Activated T-helper 2 cell treated with anti-CD3 and anti-CD28 coated beads, Interferon-gamma antibody, Interleukin-2, Interleukin-4, amounts not matched to agents 10 μg/mL and 5 μg/mL and 100 μg/mL, durations not matched to agents 14 hours and 24 hours and 36 hours (primary cell): ENCODE measurements at places on chromosomes 1 and 21. TPM values are rescaled to one million over a fixed set of nuclear protein-coding genes. Genes with fewer than 3 reads are reported as not detected.

DNA sequence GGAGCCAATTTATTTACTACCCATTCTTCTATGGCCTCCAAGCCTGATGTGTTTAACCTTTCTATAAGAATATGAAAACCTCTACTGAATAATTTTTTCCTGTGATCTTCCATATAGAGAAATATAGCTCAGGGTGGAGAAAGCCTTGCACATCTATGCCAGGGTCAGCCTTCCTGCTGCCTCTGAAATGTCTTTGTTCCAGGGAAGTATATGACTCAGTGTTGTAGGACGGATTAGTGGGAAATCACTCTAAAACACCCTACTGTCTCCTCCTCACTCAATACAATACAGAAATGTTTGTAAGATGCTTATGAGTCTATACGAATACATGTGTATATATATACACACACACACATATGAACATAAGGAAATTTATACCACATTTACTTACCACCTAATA, 1044.9 kb downstream of the BRINP3 start:
- no peaks in the 10 kb centered on the region for H3K27me3 ChIP-seq
- no peak overlapping the region for H3K27ac ChIP-seq
- no peaks in the 10 kb centered on the region for H3K36me3 ChIP-seq

Gene DTL
- 73.9 and 77.0 TPM in 2 replicates for total RNA-seq

Gene AMY1C
- total RNA-seq: not detected in 2 replicates

DNA sequence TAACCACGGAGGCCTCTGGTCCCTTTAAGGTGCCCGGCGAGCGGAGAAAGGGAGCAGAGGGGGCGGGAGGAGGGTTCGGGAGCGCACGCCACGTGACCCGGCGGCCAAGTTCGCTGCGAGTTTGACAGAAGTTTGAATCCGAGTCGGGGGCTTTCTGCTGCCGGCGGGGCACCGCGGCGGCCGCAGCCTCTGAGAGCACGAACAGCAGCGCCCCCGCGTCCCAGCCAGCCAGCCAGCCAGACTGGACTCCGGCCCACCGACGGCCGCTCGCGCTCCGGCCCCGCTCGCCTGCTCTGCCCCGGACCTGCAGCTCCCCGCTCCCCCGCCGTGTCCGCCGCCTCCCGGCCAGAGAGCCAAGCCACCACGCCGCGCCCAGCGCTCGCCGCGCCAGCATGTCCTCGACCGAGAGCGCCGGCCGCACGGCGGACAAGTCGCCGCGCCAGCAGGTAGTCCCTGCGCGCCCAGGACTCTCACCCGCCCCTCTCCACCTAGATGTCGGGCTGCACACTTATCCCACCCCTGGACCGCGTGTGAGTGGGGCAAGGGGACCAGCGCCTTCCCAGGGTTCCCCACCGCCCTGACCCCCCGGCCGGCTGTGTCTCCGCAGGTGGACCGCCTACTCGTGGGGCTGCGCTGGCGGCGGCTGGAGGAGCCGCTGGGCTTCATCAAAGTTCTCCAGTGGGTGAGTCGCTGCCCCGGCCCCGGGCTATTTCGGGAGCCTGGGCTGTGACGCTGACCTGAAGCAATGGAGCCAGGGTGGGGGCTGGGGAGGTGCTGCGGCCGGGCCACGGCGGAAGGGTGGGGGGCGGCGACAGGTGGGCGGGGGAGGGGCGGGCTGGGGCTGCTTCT, at the start of gene SYPL2:
Gene SYPL2 (plus strand): TSS at position 95 of the 849 bp plus-strand sequence. CDS start 298 bp downstream, at position 393.
- DNase-seq: no peak
- H3K27me3 ChIP-seq: peaks cover 84% of the 10 kb centered on the region
- no peaks in the 10 kb centered on the region for H3K4me1 ChIP-seq
- no peaks in the 10 kb centered on the region for H3K36me3 ChIP-seq

Gene TDRD10
- total RNA-seq: not detected in 2 replicates

DNA sequence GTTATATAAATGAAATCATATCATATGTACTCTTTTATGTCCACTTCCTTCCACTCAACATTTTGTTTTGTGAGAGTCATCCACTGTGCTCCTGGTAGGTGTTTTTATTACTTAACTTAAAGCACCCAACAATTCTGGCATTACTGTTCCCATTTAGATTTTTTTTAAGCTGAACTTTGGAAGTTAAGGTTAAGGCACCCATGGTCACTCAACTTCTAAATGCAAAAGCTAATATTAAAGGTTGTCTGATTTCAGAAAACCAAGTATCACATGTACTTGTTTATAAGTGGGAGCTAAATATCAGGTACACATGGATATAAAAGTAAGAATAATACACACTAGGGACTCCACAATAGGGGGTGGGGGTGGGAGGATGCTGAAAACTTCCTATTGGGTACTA, 42.7 kb downstream of the SCMH1 start:
- no peaks in the 10 kb centered on the region for H3K27me3 ChIP-seq
- peaks cover 4% of the 10 kb centered on the region for H3K36me3 ChIP-seq
- no peak for DNase-seq
- H3K4me3 ChIP-seq: no peak overlapping the region
- H3K27ac ChIP-seq: no peak overlapping the region
- no peaks in the 10 kb centered on the region for H3K4me1 ChIP-seq

DNA sequence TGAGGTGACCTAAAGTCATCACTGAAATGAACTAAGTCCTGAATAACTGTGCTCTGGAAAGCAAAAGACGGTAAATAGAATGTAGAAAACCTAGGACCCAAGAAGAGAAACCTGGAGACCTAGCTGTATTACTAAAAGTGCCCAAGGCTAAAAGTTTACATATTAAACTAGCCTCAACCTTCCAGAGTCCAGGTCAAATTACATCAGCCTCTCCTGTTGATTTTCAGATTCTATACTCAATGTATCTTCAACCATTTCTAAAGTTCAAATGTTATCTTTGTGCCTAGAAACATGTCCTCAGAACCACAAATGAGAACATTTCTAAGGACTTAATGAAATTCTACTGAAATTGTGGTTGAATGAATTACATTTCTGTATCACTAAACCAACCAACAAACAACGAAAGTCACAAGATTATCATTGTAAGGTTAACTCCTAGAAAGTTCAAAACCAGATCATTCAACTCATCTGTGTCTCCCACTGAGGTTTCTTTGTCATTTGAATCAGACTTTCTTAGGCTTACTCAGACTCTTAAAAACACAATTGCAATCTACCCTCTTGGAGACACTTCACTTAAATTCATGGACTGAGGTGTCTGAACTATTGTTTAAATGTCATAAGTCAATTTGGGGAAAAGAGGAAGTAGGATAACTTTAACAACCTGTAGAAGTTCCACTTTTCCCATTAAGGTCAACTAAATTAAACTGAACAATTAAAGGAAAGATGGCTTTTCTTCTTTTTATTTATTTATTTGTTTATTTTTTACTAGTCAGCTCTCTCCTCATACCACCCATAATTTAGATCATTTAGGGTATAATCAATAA, 207.7 kb downstream of the BARHL2 start:
- peaks cover 21% of the 10 kb centered on the region for H3K4me1 ChIP-seq
- peaks cover 11% of the 10 kb centered on the region for H3K27me3 ChIP-seq
- H3K27ac ChIP-seq: peak overlapping the region; percentile 67
- no peak for DNase-seq
- H3K4me3 ChIP-seq: no peak overlapping the region
- peaks cover 2% of the 10 kb centered on the region for H3K36me3 ChIP-seq

GRCh38 chr1:197441999-197442414, 174.0 kb downstream of the CRB1 start:
- H3K27ac ChIP-seq: no peak overlapping the region
- no peak overlapping the region for H3K4me3 ChIP-seq
- peaks cover 5% of the 10 kb centered on the region for H3K27me3 ChIP-seq
- H3K4me1 ChIP-seq: no peaks in the 10 kb centered on the region

GRCh38 chr1:244429818-244430217, 21.9 kb downstream of the ADSS2 start:
- no peak overlapping the region for H3K27ac ChIP-seq
- no peak for DNase-seq
- H3K36me3 ChIP-seq: peaks cover 51% of the 10 kb centered on the region
- H3K27me3 ChIP-seq: no peaks in the 10 kb centered on the region
- H3K4me1 ChIP-seq: peaks cover 21% of the 10 kb centered on the region

GRCh38 chr1:188188317-188188716, 1359.6 kb downstream of the PLA2G4A start:
- no peaks in the 10 kb centered on the region for H3K27me3 ChIP-seq
- DNase-seq: no peak
- no peaks in the 10 kb centered on the region for H3K36me3 ChIP-seq
- H3K4me1 ChIP-seq: no peaks in the 10 kb centered on the region

Gene FAM163A
- not detected in 2 replicates for total RNA-seq

- H3K36me3 ChIP-seq: peaks cover 72% of the 10 kb centered on the region
- no peaks in the 10 kb centered on the region for H3K27me3 ChIP-seq
- peak overlapping the region; percentile 74 for H3K27ac ChIP-seq
- peak overlapping the region; percentile 90 for H3K4me3 ChIP-seq
Measured at GRCh38 chr1:1400576-1401456, 1.7 kb upstream of the CCNL2 start.

Gene TRIM46
- 10.7 and 11.5 TPM in 2 replicates for total RNA-seq

DNA sequence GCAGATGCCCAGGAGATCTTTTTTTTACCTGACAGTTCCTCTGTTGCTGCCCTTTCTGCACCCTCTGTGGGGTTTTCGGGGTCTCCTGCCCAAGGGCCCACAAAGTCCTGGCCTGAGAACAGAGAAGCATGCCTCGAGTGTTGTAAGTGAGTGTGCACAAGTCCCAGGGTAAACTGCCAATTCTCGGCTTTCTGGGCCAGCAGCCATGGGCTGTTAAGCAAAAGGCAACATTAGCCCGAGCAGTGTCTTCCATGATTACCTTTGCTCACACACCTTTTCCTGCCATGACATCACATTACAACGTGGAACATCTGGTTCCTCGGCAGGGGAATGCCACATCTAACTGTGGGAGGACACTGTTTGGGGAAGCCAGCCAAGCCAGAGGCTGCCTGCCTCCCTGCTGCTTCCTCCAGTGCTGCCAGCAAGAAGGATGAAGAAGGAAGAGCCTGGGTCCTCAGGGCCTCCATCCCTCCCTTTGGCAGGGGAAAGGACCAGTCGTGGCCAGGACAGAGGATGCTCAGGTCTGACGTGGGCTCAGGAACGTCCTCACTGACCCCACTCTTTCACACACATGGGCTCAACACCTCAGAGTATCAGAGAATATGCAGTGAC, 485.9 kb downstream of the OMA1 start:
- H3K27me3 ChIP-seq: no peaks in the 10 kb centered on the region
- H3K36me3 ChIP-seq: no peaks in the 10 kb centered on the region
- no peaks in the 10 kb centered on the region for H3K4me1 ChIP-seq
- H3K4me3 ChIP-seq: no peak overlapping the region
- no peak for DNase-seq
- no peak overlapping the region for H3K27ac ChIP-seq

GRCh38 chr1:24540906-24541710, 14.8 kb upstream of the NCMAP start:
- peaks cover 61% of the 10 kb centered on the region for H3K4me1 ChIP-seq
- no peak for DNase-seq
- peaks cover 33% of the 10 kb centered on the region for H3K36me3 ChIP-seq
- H3K27me3 ChIP-seq: no peaks in the 10 kb centered on the region
- peak overlapping the region; percentile 37 for H3K4me3 ChIP-seq

Gene BNIPL
- total RNA-seq: 1.5 TPM in 2 replicates

DNA sequence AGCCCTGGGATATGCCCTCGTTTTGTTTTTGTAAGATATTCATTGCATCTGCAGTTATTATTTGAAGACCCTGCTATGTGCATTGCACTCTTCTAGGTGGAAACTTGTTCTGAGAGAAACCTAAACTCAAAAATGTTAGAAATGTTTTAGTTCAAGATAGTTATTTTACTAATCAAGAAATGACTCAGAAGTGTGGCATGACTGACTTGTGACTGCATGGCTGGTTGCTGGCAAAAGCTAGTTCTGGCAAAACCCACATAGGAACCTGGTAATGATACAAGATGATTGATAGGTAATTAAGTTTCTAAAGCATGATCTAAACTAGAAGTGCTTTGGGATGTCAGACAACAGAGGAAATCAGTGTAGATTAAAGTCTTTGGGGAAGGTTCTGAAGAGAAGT, 33.8 kb upstream of the NFASC start:
- no peaks in the 10 kb centered on the region for H3K36me3 ChIP-seq
- H3K4me1 ChIP-seq: no peaks in the 10 kb centered on the region
- DNase-seq: no peak
- peaks cover 11% of the 10 kb centered on the region for H3K27me3 ChIP-seq
- H3K4me3 ChIP-seq: no peak overlapping the region

DNA sequence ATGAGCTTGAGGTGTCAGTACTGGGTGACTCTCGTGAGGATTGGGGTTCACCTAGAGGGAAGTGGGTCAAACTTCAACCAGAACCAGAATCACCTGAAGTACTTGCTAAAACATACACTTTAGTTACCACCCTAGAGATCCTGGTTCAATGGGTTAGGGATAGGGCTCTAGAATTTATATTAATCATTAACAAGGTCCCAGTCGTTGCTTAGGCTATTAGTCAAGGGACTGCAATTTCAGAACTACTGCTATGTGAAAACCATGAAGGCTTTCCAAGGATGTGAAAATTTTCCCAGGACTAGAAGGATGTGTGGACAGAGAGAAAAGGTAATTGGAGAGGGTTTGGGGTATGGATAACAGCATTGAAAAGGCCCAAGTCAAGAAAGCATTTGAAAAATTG, 162.6 kb downstream of the GRIK1 start:
- no peak overlapping the region for H3K4me3 ChIP-seq
- H3K36me3 ChIP-seq: no peaks in the 10 kb centered on the region
- no peak for DNase-seq
- H3K4me1 ChIP-seq: no peaks in the 10 kb centered on the region
- no peak overlapping the region for H3K27ac ChIP-seq

Gene PALMD
- not detected in 2 replicates for total RNA-seq

Gene TNNT2
- total RNA-seq: not detected in 2 replicates

Gene GJA9
- not detected in 2 replicates for total RNA-seq

Gene ADAMTS1
- total RNA-seq: 2.4 and 2.9 TPM in 2 replicates

Gene OR6K3
- total RNA-seq: not detected in 2 replicates

GRCh38 chr1:180811886-180812285, 100.8 kb upstream of the KIAA1614 start:
- H3K27me3 ChIP-seq: no peaks in the 10 kb centered on the region
- no peak for DNase-seq
- H3K36me3 ChIP-seq: peaks cover 21% of the 10 kb centered on the region
- no peak overlapping the region for H3K4me3 ChIP-seq

- no peak for DNase-seq
- no peak overlapping the region for H3K27ac ChIP-seq
Measured at GRCh38 chr1:232110281-232111090, 483.9 kb downstream of the DISC1 start.

- H3K4me1 ChIP-seq: no peaks in the 10 kb centered on the region
- no peak for DNase-seq
- H3K36me3 ChIP-seq: no peaks in the 10 kb centered on the region
- H3K4me3 ChIP-seq: no peak overlapping the region
Measured at GRCh38 chr1:4854367-4854766, 200.0 kb downstream of the AJAP1 start.

DNA sequence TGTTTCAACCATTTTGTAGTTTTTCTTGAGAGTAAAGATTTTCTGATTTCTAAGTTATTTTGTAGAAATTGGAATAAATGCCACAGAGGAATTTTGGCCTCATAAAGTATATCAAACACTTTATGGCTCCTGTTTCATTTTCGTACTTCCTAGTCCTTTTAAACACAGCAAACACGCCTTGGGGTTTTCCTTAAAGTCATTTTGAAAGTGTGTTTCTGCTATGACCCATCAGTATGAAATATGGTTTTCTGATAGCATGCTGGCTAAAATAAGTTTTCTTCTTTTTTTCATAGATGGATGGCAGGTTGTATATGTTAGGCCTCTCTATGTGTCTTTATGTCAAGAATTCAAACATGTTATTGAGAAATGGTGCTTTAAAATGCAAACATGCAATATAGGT, 940.1 kb upstream of the TMPRSS15 start:
- no peak overlapping the region for H3K4me3 ChIP-seq
- H3K36me3 ChIP-seq: no peaks in the 10 kb centered on the region
- no peak overlapping the region for H3K27ac ChIP-seq
- H3K27me3 ChIP-seq: no peaks in the 10 kb centered on the region

Gene RHOU
- 0.18 and 0.28 TPM in 2 replicates for total RNA-seq
